ENCODE measurements at places on chromosomes 11 and 22.

DNA sequence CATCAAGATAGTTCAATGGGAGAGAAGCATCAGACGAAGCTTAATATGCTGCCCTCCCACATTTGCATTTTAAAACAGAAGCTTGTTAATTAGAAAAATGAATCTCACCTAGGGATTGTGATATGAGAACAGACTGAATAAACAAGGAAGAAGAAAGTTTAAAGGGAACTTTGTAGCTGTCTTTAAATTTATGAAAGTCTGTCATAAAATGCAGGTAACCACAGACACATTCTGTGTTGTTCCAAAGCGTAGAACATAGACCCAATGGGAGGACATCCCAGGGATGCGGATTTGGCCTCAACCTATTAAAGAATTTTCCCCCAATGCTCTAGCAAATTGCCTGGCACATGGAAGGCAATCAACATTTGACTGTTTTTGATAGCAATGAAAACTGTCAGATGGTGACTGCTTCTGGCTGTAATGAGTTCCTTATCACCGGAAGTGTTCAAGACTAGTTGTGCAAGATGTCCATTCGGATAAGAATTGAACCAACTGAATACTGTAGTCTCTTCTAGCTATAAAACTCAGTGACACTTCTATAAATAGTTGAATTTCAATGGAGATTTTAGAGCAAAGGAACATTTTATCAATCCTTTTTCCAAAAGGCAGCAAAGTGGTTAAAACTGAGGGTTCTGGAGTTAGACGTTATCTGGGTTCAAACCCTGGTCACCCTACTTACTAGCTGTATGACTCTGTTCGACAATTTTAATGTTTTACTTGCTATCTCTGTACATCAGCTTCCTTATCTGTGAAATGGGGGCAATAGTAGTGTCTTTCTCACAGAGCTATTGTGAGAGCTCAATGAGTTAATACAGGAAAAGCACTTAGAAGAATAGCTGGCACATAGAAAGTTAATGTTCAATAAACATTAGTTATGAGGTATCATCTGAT lies 64.9 kb downstream of the LIF start:
- DNase-seq, result no peak

GRCh38 chr22:19666673-19667593 lies 47.4 kb upstream of the SEPTIN5 start:
- no peak for DNase-seq

GRCh38 chr11:120746836-120747609 lies 235.5 kb downstream of the GRIK4 start:
- DNase-seq, result no peak

DNA sequence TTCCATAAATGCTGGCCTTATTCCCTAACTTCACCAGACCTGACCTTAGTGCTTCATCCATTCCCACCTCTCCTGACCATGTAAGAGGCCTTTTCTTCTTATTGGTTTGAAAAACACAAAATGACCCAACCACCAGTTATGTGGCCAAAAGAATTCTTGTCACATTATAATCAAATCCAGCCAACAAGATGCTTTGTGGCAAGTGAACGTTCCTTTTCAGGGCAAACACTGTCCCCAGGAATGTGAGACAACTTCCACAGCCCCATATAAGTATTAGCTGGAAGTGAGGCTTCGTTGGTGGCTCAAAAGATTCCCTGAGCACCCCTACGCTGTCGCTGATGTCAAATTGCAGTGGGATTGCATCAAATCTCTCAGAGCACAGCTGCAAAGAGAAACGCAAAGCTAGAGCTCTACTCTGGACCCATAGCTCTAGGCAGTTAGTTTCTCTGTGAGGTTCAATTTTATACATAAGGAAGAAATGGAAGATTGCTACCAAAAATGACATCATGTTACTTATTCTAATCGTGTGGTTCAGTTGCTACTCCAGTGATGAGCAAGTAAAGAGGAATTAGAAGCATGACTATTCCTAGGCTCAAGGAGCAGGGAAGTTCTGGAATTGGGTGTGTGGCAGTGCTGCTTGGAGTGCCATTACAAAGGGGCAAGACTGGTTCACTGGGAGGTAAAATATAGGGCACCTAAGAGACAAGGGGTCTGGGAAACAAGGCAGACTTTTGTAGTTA lies 26.1 kb downstream of the GLYATL1 start:
- no peak for DNase-seq

- DNase-seq, result no peak
Measured at GRCh38 chr11:11482730-11483129, 129.7 kb upstream of the CSNK2A3 start.
